ENCODE measurements at places on chromosomes 11 and 22.

DNA sequence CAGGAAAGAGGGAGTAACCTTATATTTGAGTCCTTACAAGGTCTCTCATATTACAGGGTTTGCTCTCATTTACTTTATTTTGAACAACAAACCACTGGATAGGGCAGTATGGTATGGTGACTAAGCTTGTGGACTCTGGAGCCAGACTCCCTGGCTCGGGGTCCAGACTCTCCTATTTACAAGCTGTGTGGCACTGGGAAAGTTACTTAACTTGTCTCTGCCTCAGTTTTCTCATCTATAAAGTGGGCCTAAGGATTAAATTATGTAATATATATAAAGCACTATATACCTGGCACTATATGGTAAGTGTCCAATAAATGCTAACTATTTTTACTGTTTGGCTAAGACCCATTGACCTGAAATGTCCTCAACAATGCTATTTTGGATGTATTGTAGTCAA is 1.7 kb upstream of the DCHS1 start:
- no peak for DNase-seq

DNA sequence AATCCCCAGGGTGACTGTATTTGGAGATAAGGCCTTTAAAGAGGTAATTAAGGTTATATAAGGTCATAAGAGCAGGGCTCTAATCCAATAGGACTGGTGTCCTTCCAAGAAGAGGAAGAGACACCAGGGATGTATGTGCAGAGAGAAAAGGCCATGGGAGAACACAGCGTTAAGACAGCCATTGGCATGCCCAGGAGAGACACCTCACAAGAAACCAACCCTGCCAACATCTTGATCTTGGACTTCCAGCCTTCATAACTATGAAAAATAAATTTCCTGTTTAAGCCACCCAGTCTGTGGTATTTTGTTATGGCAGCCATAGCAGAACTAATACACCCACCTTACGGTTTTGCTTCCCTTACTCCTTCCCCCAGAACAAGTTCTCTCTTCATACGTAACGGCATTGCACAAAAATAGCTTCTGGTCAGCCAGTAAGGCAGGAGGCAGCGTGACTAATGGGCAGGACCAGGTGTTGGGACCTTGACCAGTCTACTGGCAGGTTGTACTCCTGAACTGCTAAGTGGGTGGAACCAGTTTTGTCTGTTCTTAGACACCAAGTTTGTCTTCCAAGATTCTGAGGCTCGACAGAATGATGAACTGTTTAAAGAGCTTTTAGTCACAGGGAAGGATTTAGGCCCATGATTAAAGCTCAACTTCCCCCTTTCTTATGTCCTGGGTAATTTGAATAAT is 31.9 kb upstream of the UPB1 start:
- DNase-seq, result no peak

- DNase-seq, result peak; percentile 8
These were observed 192.8 kb upstream of the SORL1-AS1 start for GRCh38 chr11:121645596-121645995.

DNA sequence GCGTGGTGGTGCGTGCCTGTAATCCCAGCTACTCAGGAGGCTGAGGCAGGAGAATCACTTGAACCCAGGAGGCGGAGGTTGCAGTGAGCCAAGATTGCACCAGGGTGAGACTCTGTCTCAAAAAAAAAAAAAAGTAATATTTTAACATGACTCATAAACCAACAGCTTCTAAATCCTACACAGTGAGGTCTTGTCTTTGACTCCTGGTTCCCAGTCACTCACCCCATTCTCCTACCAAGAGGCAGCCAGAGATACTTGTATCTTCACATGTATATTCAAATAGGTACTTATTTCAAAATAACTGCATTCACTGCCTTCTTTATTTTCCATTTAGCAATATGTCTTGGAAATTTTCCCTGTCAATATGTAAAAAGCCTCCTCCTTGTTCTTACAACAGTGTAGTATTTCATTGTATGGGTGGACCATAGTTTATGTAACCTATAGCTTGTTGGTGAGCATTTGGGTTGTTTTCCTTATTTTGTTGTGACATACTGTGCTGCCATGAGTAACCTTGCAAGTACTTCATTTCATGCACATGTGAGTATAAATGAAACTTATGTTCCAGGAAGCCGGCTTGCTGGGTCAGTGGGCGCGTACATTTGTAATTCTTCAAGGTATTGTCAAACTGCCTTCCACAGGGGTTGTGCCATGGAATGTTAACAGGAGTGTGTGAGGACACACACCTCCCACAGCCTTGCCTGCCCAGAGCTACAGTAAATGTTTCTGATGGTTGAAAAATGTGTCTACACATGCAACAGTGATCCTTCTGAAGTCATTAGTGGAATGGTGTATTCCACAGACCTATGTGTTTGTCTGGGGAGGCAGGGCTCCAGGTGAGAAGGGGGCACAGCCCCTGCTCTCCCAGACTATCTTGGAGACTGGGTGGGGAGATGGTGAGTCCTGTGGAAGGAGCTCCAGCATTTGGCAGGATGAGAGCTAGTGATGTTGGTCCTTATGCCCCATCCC is 47.9 kb downstream of the OSBP2 start:
- DNase-seq, result peak; percentile 25

GRCh38 chr11:34335801-34336200 is 22.0 kb downstream of the ABTB2 start:
- no peak for DNase-seq

- no peak for DNase-seq
These were observed 103.2 kb downstream of the ETS1 start for GRCh38 chr11:128484172-128484571.

GRCh38 chr11:86793307-86793706 is 7.0 kb upstream of the PRSS23 start:
- DNase-seq, result no peak

GRCh38 chr22:37731804-37732471 is 35.1 kb downstream of the TRIOBP start:
- DNase-seq, result no peak

DNA sequence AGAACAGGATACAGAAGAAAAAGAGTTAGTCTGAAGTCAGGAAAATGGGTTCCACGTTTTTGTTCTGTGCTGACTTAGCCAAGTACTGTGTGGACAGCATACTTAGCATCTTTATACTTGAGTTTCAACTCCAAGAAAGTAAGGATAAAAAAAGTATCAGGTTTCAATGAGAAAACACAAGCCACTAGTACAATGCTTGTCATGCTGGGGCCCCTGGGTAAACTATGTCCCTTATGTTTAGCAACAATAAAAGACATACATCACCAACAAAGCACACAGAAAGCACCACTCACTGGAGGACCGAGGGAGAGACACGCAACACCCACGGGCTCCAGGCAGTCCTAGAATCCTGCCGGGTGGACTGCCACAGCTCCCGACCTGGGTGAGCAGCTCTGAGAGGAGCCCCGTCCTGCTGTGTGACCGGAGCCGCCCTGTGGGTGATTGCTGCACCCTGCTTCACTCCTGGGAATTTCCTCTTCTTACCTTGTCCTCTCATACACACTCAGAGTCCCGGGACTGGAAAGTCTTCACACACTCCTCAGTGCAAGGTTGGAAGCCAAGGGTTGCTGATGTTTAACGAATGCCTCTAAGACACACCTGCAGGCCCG is 890.5 kb downstream of the BRD1 start:
- no peak for DNase-seq

- no peak for DNase-seq
These were observed 9.3 kb downstream of the CSF2RB start for GRCh38 chr22:36922711-36923110.

GRCh38 chr11:106159836-106160235 is 82.4 kb downstream of the AASDHPPT start:
- peak; percentile 12 for DNase-seq
